Stimulated activated naive CD4-positive, alpha-beta T cell treated with Interleukin-2 at 50 U/mL for 16 hours (primary cell): ENCODE measurements at places on chromosomes 12 and 14.

GRCh38 chr12:17595111-17595510, 494.9 kb downstream of the RERGL start:
- DNase-seq = no peak

- DNase-seq = no peak
Observed at GRCh38 chr14:68182492-68182891, 362.9 kb downstream of the RAD51B start.

- no peak for DNase-seq
Observed at GRCh38 chr12:109186993-109187653, 70.7 kb downstream of the ACACB start.

DNA sequence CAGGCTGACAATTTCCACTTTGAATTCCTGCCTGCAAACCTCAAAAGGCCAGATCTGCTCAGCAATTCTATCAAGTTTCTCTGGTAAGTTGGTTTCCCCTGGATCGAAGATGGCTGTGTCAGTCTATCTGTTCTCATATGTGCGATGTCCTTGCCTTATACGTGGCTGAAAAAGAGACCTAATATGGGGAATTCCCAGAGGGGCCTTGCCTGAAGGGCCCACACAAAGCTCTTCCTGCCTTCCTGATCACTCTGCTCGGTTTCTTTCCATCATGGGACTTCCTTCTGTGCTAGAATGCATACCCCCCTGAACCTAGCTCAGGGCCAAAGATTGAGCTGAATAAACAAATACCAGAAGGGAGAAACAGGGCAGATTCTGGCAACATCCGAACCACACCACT, 13.2 kb downstream of the TCL1B start:
- DNase-seq = no peak

DNA sequence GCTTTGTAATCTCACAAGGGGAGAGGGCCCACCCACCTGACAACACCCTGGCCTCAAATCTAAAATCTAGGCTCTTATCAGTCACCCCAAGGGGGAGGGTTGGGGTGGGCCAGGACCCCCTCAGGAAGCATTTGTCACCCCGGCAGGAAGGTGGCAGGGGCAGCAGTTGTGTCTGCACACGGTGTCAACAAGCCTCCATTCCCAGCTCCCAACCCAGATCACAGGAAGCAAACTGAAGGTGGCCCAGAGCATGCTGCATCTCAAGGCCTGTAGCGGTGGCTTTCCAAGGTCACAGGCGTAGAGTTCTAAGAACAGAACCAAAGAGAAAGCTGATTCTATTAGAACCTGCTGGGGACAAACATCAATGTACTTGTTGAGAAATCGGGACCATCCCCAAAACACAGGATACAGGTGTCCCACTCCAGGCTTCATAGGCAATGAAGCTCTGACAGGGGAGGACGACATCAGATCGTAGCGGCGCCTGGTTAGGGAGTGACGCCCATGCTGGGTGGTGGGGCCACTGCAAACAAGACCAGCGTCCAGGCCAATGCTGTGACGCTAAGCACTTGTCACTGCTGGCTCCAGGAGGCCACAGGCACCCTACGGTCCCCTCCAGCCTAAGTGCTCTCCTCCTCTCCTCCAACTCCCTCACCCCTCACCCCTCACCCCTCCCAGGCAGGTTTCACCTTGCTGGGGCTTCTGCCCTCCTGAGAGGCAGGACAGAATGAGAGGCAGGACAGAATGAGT, 52.9 kb downstream of the CCDC88C start:
- no peak for DNase-seq
